ENCODE measurements at places on chromosomes 1 and 21.

DNA sequence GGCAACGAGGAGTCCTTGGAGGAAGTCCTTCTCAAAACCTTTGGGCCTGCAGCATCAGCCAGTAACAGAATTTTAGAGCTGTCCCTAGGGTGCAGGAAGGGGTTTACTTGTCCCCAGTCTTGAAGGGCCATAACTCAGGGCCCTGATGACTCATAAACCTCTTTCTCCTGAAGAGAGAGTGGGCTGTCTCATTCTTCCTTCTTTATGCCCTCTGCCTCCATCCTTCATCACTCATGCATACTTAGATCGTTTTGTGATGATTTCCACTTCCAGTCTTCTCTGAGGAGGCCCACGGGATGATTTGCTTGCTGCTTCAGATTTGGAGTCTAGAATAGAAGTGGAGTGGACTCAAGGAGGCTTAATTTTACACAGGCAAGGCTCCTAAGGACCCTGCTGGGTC is 60.2 kb downstream of the NDUFS5 start:
- DNase-seq = no peak

- no peak for DNase-seq
These were observed 123.7 kb upstream of the EDN2 start for GRCh38 chr1:41608211-41608610.

DNA sequence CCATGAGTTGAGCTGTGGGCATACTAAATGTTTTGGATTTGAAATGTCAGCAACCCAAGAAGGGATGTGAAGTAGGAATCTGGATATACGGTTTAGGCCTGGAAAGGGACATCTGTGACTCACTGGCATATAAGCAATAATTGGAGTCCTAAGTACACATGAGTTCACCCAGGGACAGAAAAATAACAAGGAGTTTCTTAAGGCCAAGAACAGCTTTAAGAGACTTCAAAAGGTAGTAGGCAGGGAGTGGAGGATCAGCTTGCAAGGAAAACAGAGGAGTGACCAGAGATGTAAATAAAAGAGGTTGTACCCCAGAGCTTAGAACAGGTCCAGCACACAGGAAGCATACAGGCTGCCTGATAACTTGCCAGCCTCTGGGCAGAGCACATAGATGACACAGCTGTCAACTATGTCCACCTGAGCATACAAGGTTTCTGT is 28.1 kb downstream of the TMEM50B start:
- DNase-seq = no peak

GRCh38 chr1:99548943-99549605 is 96.8 kb upstream of the PALMD start:
- no peak for DNase-seq

DNA sequence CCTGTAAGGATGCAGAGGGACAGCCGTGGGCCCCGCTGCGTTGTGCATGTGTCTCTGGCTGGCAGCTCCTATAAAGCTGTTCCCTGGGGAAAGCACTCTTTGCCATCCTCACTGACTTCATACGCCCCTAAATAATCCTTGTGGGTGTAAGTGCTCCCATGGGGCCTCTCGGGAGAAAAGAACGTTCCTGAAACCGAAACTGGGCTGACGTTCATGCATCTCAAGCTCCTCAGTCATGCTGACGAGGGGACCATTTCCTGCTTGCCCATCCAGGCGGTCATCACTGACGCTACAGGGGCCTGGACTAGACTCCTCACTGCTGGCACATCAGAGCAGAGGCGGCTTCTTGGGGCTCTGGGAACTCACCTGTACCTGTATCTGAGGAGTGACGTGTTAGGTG is 73.1 kb upstream of the USP24 start:
- DNase-seq = no peak

All from stimulated activated naive CD8-positive, alpha-beta T cell treated with anti-CD3 and anti-CD28 coated beads, Interleukin-15, Interleukin-2, amounts not matched to agents 100 U/mL and 50 U/mL, for 24 hours (primary cell).